ENCODE measurements at places on chromosomes 4 and X.

GRCh38 chr4:159655547-159655946, 552.7 kb downstream of the RAPGEF2 start:
- DNase-seq: no peak

- no peak for DNase-seq
Observed at GRCh38 chrX:140586951-140587350, 82.1 kb upstream of the SOX3 start.

GRCh38 chr4:82801910-82802521, 3.4 kb upstream of the SCD5 start:
- DNase-seq: peak; percentile 30

- no peak for DNase-seq
Observed at GRCh38 chr4:102683881-102684609, 76.7 kb downstream of the MANBA start.

- no peak for DNase-seq
Observed at GRCh38 chrX:18885328-18886004, 98.4 kb downstream of the PHKA2 start.

- DNase-seq: no peak
Observed at GRCh38 chrX:129792586-129793291, 13.0 kb downstream of the SASH3 start.

DNA sequence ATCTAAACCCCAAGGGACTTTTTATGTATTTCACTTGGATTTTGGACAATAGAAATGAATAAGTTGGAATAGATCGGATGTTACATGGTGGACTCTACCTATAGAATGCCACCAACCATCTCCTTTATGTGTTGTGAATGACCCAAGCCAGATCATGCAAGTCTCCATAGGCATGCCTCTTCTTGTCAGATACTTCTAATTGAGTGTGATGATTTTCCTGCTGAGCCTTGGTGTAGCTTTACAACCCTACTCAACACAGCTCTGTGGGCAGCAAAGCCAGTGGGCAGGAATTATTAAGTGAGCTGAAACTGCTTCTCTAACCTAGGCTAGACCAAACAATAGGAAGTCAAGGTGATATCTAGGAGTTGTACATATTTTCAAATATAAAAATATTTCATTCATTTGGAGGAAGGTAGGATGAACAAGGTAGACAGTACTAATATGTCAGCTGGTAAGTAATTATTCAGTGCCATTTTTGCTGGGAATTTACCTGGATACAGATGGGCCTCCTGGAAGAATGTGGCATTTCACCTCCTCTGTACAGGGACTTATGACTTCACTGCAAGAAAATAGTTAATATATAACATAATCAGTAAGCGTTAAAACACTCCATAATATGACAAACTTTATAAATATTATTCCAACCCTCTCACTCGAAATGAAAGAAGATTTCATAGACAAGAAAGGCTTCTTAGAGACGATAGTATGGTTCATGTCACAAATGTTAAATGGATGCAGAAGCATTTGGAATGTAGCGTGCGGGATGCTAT, 298.0 kb upstream of the FAT1 start:
- no peak for DNase-seq

DNA sequence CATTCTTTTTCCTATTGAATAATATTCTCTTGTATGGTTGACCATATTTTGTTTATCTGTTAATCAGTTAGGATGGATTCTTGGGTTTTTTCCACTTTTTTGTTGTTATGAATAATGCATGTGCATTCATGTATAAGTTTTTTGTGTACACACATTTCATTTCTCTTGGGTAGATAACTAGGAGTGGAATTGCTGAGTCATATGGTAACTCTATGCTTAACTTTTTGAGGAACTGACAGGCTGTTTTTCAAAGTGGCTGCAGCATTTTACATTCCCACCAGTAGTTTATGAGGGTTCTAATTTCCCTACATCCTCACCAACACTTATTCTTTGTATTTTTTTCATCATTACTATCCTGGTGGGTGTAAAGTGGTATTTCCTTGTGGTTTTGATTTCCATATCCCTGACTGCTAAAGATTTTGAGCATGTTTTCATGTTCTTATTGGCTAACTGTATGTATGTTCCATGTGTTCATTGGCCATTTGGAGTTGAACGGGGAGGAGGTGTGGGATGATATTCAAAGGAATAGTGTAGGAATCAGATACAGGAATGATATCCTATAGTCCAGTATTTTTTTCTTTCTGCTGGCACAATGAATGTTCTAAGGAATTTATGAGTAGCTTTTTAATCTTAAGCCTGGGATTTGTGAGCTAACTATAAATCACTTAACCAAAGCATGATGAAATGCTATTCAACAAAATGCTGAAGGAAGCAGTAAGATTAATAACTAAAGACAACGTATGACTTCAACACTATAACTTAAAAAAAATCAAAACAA, 114.3 kb downstream of the AMELX start:
- peak; percentile 1 for DNase-seq

GRCh38 chr4:48543796-48544195, 53.7 kb downstream of the ZAR1 start:
- DNase-seq: no peak

GRCh38 chr4:171256223-171256622, 557.0 kb upstream of the GALNTL6 start:
- no peak for DNase-seq

DNA sequence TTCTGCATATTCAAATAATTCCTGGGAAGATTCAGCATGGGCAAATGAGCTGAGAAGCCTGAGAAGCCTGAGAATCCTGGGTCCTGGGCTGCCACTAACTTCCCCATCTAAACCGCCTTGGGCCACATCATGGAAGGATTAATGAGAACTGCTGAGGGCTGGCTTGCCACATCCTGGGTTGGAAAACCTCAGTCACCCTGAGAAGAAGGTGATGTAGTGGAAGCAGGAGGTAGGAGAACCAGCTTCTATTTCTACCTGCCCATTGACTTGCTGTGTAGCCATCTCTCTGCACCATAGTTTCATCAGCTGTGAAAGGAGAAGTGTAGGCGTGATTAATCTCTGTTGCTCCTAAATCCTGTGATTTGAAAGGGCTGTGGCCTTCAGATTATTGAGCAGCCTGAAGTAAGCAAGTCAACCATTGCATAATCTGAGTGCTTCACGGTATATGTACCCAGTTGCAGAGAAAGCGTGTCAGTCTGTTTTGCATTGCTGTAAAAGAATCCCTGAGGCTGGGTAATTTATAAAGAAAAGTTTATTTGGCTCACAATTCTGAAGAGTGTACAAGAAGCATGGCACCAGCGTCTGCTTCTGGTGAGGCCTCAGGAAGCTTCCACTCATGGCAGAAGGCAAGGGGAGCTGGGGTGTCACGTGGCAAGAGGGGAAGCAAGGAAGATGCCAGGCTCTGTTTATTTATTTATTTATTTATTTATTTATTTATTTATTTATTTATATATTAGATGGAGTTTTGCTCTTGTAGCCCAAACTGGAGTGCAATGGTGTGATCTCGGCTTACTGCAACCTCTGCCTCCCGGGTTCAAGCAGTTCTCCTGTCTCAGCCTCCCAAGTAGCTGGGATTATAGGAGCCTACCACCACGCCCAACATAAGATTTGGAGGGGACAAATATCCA, 140.9 kb upstream of the ATP6AP2 start:
- peak; percentile 34 for DNase-seq

- DNase-seq: peak; percentile 9
Observed at GRCh38 chr4:111991797-111992196, 153.5 kb upstream of the FAM241A start.

DNA sequence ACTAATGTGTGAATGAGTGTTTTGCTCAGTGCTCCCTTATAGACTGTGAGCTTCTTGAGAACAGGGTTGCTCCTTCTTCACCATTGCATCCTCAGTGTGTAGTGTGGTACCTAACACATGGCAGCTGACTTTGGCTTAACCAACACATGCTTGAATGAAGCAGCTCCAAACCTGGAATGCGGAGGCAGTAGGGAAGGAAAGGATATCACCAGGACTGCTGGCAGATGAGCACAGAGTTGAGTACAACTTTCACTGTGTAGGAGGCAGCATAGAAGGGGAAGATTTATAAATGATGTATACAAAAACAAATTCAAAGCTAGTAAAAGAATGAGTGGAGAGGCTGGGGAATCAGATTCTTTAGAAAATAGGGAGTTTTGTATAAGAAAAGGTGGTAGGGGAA, 174.3 kb downstream of the SLIT2 start:
- DNase-seq: no peak

DNA sequence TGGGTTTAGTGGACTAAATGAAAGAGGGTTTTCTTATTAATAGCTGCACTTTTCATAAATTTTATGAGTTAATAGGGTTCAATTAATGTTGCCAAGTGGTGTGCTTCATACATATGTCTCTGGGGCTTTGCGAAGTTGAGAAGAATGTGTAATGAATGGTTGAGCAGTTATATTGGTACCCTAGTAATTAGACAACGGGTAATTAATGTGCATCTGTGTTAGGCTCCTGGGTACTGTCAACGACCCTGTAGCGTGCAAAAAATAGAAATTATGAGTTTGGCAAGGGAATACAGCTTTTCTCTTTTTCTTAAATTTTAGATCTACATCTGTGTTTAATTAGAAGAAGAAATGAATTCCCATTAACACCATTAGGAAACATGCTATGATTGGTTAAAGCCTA, 1027.7 kb downstream of the ARAP2 start:
- no peak for DNase-seq

DNA sequence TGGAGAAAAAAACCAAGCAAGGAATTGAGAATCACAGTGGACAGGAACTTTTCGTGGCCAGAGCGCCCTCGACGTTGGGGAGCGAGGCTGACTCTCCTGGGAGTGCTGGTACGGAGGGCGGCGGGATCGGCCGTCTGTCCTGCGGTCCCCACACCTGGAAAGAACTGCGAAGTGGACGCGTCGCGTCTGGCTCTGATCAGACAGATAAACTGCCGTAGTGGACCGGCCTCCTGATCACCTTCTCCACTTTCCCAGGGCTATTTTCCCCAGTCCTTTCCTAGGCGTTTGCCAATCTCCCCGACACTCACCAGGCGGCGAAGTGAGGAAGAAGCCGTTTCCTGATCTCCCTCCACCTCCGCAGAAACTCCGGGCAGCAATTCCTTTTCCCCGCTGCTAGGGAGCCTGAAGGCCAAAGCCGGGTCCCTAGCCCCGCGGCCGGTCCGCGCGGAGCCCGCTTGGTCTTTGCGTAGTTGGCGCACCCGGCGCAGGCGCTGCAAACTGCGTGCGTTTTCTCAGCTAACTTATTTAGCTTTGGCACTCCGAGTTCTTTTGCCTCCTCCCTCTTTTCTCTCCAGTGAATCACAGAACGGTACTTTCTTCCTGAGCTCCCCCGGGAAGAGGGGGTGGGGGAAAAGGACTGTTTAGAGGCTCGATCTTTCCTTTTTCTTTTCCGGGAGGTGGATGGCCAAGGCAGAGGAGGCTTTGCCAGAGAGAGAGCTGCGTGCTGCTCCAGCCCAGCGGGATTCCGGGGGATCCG, at the start of gene ARSJ:
TSS of gene ARSJ (minus strand) at position 500 of the 757 bp plus-strand sequence. CDS start 813 bp downstream, outside the sequence.
- DNase-seq: no peak

- peak; percentile 31 for DNase-seq
Observed at GRCh38 chr4:74158466-74159142, 686 bp downstream of the MTHFD2L start.

DNA sequence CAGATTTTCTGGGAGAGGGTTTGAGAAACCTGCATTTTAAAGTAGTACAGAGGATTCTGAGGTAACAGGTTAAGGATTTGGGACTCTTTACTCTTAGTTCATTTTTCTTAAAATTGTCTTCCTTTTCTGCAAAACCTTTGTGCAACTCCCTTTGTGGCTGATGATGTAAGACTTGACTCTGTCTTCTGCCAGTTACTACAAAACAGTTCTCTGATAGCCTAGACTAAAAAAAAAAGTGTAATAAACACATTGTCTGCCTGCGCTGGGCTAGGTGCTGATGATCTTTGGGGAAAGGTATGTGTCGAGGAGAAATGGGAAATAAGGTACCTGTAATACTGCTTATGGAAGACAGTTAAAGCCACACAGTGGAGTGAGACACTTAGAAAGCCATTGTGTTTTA, 28.7 kb downstream of the IL13RA1 start:
- peak; percentile 66 for DNase-seq

DNA sequence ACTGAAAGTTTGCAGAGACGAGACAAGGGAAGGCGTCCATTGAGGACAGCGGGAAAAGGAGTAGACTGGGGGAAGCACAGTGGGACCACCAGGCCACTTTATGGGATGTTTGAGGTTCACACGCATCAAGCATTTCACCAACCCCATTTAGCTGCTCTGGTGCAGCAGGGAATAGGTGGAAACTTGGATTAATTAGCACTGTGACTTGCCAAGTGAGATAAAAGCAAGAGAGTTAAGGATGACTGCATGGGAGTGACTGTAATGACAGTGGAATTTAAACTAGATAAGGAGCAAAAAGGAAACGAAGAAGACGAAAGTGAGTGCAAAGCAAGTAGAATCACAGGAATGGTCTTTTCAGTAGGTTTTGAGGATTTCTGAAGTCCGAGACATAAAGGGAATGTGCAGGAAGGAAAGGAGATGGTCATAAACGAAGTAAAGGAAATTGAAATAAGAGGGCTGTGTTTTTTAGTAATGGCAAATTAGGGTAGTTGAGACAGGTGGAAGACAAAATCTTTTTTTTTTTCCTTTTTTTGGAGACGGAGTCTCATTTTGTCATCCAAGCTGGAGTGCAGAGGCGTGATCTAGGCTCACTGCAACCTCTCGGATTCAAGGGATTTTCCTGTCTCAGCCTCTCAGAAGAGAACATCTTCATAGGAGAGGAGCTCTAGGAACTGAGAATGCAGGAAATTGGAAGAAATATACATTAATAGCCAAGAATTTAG, 119.0 kb upstream of the MAP9 start:
- DNase-seq: no peak

DNA sequence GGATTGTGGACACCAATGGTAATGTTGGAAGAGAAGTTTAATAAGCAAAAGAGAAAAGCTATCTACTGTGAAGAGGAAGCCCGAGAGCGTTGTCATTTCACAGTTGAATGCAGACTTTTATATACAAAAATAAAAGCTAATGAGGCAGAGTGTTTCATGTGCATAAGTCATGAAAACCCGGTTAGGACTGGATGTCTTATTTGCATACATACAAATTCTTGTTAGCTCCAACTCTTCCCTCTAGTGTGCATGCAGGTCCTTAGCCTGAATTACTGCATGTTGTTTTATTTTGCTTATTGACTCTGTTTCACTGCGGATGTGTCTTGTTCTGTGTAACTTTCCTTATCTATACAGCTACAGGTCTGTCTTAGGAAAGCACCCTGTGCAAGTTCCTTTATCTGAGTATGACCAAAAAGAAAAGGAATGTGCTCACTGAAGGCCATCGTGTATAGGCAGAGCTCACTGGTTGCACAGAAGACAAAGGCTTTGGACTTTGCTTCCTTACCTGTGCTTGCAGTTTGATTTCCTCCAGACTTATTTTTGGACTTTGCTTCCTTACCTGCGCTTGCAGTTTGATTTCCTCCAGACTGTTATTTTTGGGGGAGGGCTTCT, 25.1 kb upstream of the UGT2B11 start:
- DNase-seq: peak; percentile 19

GRCh38 chr4:158190718-158191117, 17.9 kb upstream of the GASK1B start:
- DNase-seq: no peak

GRCh38 chrX:109886122-109886761, 116.7 kb upstream of the TMEM164 start:
- peak; percentile 73 for DNase-seq

GRCh38 chr4:152651473-152652060, 28.2 kb downstream of the TMEM154 start:
- DNase-seq: no peak

- no peak for DNase-seq
Observed at GRCh38 chrX:143472347-143472938, 44.8 kb downstream of the SPANXN3 start.

GRCh38 chr4:133275246-133275645, 126.2 kb downstream of the PCDH10 start:
- no peak for DNase-seq

- DNase-seq: no peak
Observed at GRCh38 chrX:148540671-148541583, 40.5 kb downstream of the AFF2 start.

Data from NB4 (cell line).